Osteocyte (in vitro differentiated cells): ENCODE measurements at places on chromosomes 7 and 10. TPM values are rescaled to one million over a fixed set of nuclear protein-coding genes. Genes with fewer than 3 reads are reported as not detected.

Gene MAT1A
- total RNA-seq, result not detected in 2 replicates

Gene CHCHD1
- total RNA-seq, result 19.9 and 22.3 TPM in 2 replicates

Gene CYP2W1
- total RNA-seq, result not detected in 2 replicates

GRCh38 chr10:9111976-9112375, 1057.5 kb downstream of the GATA3 start:
- H3K27me3 ChIP-seq, result no peaks in the 10 kb centered on the region
- no peak overlapping the region for H3K27ac ChIP-seq
- DNase-seq, result no peak

DNA sequence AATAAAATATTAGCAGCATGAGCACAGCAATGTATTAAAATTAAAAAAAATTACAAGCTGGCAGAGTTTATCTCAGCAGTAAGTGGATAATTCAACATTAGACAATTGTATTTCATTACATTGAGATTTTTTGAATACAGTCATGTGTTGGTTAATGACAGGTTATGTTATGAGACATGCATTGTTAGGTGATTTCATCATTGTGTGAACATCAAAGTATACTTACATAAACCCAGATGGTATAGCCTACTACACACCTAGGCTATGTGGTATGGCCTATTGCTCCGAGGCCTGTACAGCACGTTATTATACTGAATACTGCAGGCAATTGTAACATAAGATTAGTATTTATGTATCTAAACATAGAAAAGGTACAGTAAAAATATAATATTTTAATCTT, 29.7 kb downstream of the CCDC6 start:
- no peaks in the 10 kb centered on the region for H3K36me3 ChIP-seq
- no peak overlapping the region for H3K27ac ChIP-seq
- H3K4me1 ChIP-seq, result peaks cover 30% of the 10 kb centered on the region
- no peak for DNase-seq
- H3K4me3 ChIP-seq, result no peak overlapping the region
